ENCODE measurements at places on chromosomes 2 and 18.

DNA sequence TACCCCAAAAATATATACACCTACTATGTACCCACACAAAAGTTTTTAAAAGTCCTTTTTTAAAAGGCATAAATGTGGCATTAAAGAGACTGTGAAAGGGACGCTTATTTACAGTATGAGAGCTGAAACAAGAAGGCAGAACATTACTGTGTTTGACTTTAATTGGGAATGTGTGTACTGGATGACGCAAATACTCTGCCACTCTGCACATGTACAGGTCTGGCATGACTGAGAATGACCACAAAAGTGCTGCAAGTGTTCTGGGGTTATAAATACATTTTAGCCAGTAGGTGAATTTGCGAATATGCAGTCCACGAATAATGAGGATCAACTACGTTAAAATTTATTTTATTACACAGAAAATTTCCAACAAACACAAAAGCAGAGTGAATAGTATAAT is 11.4 kb downstream of the DARS1 start:
- DNase-seq: no peak

DNA sequence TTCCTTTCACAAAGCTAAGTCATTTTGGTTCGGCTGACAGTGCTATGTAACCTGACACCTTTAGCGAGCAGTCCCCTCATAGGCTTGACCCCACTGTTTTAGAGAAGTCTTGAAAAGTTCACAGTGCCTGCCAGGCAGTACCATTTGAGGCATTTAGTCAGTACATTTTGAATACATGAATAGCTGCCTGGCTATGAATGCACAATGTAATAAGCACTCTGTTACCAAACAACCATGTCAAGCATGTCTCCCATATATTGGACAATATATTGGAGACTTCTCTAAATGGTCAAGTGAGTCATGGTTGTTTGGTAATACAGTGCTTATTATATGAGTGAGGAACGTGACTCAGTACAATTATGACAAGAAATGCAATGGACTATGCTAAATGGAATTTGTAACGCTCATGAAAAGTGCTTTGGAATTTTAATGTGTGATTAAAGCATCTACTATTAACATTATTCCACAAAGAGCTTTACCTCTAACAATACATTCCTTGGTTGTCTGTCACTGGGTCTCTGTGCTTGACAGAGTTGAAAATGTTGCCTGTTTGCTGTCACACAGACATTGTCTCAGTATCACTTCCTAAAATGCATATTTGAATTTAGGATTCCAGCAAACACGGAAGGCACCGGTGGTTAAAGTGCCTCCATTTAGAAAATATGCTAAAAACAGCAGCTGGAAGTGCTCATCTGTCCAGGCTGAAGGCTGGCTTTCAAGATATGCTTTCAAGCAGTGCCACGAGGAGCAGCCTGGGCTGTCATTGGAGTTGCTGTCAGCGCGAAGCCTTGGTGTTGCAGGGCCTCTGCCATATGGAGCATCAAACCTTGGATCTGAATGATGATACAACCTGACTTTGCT is 458.6 kb downstream of the FBXO15 start:
- no peak for DNase-seq

DNA sequence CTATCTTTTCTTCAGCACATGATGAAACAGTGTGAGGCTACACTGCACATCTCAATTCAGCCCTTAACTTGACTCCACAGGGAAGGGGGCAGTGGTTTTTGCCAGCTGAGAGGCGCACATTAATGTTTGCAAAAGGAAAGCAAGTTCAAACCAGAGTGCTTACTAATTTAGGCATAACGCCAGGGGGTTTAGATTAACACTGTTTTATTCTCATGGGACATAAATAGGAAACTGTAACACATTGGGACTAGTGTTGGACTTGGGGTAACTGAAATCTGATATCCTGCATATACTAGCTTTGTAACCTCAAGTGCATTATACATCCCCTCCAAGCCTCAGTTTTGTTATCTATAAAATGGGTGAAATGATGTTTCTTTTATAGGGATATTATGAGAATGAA is 821.2 kb upstream of the ID2 start:
- DNase-seq: no peak

GRCh38 chr2:68710336-68710735 is 24.3 kb upstream of the ARHGAP25 start:
- no peak for DNase-seq

- no peak for DNase-seq
These were observed 23.7 kb upstream of the SPTBN1 start for GRCh38 chr2:54432251-54433015.

- no peak for DNase-seq
These were observed 12.6 kb upstream of the LONRF2 start for GRCh38 chr2:100334929-100335328.

- peak; percentile 43 for DNase-seq
These were observed 66.3 kb upstream of the HS6ST1 start for GRCh38 chr2:128384956-128385355.

GRCh38 chr18:3538456-3538855 is 88.5 kb downstream of the TGIF1 start:
- no peak for DNase-seq

DNA sequence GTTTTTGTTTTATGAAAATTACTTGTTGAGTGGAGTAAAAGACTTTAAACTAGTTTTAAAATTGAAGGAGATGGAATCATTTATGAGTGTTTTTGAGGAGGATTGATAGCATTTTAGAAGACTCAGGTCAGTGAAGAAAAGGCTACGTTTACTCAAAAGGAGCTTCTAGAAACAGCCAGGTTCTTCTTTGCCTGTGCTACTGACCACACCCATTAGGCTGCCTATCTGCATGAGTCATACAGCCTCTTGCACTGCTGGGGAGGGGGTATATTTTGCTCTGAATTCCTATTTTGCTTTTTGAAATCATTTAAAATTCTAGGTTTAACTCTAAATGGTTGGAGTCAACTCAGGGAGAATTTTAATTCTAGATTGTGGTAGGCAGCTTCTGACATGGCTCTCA is 22.3 kb downstream of the EFEMP1 start:
- DNase-seq: no peak

GRCh38 chr2:239393388-239393940 is 7.4 kb downstream of the HDAC4 start:
- peak; percentile 79 for DNase-seq

DNA sequence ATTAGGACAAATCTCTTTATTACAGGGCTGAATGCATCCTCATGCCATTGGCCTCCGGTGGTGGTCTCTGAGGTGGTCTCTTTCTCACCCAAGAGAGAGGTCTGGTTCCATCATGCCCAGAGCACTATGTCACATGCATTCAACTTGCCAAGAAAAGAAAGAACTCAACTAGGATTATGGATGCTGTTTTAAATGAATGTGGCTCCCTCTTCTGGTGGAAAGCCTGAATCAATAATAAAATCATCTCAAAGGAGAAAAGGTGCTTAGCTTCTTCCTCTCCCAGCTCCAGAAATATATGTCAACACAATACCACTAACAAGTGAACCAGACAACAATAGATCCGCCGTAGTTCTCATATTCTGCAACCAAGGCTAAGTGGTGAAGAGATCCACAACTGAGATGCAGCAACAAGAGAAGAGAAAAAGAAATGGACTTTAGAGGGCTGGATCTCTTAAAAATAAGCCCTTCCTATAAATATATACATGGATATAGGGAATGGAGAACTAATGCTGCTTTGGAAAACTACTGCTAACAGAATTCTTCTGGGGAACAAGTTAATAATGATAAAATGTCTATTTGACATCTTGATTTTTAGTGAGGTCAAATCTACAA is 396.8 kb downstream of the NCKAP5 start:
- DNase-seq: no peak

- DNase-seq: no peak
These were observed 15.1 kb upstream of the LDAH start for GRCh38 chr2:20838016-20838415.

GRCh38 chr2:36407413-36407812 is 51.8 kb downstream of the CRIM1 start:
- no peak for DNase-seq

GRCh38 chr2:126793885-126794613 is 104.6 kb upstream of the TEX51 start:
- DNase-seq: peak; percentile 20

GRCh38 chr2:106343274-106343673 is 124.9 kb downstream of the RGPD3 start:
- no peak for DNase-seq

DNA sequence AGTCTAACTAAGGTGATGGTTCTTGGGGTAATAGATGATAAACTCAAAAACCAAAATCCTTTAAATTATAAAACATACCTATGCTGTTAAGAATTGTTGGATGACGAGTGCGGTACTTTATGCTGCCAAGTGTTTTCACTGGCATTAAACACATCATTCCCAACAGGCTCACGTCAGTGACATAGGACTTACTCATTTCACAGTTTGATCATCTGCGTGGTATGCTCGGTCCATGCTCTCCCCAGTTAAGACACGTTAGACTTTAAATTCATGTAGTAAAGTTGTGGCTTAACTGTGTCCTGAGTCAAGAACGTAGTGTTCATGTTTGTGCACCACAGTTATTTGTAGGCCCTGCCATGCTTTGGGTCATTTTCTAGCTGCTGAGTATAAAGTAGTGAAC is 125.6 kb upstream of the MYT1L start:
- no peak for DNase-seq

- DNase-seq: no peak
These were observed 86.7 kb downstream of the TMEM18 start for GRCh38 chr2:590214-591175.

DNA sequence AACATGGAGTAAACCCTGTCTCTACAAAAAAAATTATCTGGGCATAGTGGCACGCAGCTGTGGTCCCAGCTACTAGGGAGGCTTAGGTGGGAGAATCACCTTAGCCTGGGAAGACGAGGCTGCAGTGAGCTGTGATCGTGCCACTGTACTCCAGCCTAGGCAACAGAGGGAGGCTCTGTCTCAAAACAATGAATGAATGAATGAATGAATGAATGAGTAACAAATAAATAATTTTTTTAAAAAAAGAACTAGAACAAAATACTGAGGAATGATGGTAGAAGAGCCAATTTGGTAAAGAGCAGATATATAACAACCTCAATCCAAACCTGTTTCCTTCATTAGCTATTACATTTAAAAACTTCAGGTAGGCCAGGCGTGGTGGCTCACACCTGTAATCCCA is 60.1 kb downstream of the STRN start:
- no peak for DNase-seq

GRCh38 chr2:237711458-237712150 is 84.2 kb downstream of the LRRFIP1 start:
- no peak for DNase-seq

DNA sequence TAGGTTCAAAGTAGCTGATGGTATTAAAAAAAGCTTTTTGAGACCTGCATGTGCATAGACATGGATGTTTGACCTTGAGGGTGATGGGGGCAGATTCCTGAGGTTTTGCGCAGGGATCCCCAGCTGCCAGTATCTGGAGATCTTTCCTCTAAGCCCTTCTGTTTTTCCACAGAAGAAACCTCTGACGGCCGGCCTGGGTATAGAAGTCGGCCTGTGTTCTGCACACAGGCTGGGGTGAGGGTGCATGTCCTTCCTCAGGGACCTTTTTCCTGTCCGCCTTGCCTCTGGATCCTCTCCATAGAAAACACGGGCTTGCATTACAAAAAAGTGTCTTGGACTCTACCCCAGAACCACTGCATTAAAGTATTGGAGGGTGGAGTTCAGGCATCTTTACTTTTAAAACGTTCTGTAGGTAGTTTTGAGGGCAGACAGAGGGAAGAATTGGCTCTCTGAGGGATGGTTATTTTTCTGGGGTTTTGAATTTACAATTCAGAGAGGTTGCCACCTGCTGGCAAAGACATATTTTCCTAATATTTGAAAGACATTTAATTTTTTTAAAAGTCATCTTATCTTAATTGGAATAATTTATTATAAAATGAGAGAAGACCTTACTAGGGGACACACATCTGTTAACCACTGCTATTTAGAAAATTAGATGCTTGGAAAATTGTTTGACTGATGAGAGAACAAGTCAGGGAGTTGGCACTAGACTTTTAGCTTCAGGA is 350.6 kb downstream of the DCDC2C start:
- no peak for DNase-seq

DNA sequence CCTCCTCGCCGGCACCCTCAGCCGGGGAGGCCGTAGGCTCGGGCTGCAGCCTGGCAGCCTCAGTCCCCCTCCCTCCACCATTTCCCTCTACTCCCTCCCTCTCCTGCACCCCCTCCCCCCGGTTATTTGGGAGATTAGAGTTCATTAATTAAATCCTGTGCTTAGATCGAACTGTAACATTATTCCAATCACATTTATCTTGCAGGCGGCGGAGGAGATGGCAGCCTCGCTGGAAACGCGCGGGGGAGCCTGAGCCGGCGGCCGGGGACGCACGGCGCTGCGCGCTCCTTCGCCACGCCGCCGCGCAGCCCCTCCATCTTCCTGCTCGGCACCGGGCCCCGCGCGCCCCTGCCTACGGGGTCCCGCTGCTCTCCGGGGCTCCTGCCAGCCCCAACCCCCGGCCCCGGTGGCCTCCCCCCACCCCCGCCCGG is at the start of gene ST8SIA3:
Gene ST8SIA3, plus strand, starts transcription at position 287 of the 431 bp plus-strand sequence. CDS start 290 bp downstream, outside the sequence.
- DNase-seq: no peak

DNA sequence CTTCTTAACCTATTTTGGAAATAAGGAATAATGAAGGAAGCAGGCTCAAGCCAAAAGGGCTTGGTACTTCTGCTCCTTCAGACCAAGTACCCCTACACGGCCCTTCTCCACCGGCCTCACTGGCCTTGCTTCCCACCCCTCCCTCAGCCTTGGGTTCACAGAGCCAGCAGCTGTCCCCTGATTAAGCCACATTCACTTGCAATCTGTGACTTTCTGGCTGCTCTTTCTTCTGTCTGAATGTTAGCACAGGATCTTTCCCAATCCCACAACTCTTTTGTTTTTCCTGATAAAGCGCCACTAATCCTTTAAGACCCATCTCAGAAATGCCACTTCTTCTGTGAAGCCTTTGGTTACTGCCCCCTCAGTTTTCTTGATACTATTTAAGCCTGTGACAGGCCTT is 52.4 kb downstream of the REEP1 start:
- no peak for DNase-seq

GRCh38 chr2:240685771-240686371 is 3.2 kb upstream of the AQP12B start:
- no peak for DNase-seq

GRCh38 chr2:12456293-12457106 is 260.2 kb upstream of the TRIB2 start:
- peak; percentile 96 for DNase-seq

DNA sequence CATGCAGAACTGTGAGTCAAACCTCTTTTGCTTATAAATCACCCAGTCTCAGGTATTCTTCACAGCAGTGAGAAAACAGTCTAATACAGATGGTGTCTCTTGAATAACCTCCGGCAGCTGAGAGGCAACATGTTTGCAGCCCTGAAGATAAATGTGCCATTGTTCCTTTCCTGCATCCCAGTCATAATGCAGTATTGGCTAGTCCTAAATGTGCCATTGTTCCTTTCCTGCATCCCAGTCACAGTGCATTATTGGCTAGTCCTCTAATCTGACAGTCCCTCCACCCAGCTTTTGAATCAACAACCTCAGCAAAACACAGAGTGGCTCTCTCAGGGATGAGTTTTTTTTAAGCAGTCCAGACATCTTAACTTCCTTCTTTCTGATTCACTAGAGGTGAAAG is 550.7 kb downstream of the RIT2 start:
- no peak for DNase-seq

- DNase-seq: peak; percentile 89
These were observed 83.9 kb downstream of the STPG4 start for GRCh38 chr2:47070920-47071824.

Measured in suprapubic skin (tissue), 4 donors.